ENCODE measurements at places on chromosomes 7 and 10.

- DNase-seq = no peak
Observed at GRCh38 chr7:137879357-137880158, 32.8 kb upstream of the DGKI start.

DNA sequence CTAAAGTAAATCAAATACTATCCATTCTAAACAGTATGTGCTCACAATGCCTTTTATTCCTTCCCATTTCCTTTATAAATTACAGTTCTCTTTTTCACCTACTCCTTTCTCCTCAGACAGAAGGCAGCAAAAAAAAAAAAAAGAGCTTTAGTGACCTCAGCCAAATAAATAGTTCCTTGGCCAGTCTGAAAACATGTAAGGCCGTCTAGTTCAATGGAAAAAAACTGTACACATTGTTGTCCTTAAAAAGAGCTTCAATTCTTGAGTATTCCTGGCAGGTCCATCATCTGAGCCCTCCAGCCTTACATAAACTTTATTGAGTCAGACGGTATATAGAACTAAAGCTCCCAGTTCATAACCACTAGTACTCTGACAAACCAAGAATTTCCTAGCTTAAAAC, 185.4 kb downstream of the CACNA2D1 start:
- DNase-seq = no peak

DNA sequence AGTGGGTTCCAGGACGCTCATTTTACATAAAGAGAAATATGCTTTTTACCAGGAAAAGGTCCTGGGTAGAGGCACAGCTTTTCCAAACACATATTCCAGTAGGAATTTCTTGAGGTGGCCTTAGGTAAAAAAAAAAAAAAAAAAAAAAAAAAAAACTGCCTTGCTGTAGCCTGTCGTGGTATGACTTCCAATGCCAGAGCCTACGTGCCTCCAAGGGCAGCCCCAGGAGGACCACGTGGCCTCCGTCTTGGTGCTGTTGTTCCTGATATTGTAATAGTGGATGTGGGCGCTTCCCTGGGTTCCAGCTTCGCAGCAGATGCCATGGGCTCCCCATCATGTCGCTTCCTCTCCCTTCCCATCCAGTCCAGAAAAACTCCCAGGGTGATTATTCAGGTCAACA, 49.3 kb downstream of the PRKAG2 start:
- no peak for DNase-seq

DNA sequence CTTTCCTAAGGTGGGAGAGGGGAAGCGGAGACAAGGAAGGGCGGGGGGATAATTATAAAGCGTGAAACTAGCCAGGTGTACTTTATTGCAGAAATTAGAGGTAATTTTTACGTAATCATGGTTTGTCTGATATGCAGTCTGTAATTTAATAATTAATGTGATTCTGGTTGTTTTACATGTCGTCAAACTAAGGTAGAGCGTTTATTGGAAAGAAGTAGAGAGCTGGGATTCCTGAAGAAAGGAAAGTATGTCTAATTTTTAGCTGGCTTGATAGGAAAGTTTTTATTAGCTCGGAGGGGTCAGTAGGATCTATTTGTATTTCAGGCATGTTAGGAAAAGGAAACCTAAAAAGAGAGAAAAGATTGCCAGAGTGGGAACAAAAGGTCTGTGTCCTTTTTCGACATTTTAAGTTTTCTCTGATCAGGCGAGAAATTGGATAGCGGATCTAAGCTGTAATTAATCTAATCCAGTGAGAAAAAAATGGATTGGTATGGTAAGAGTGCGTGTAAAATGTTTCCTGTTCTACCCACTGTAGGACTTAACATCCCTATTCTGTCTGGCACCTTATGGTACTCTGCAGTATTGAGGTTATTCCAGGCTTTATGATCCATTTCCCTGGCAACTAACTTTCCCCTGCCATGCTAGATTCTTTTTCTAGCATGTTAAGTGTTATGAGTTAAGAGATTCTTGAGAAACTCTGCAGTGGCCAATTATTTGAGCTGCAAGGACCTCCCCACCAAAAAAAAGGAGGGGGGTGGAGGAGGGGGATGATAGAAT, 1.4 kb downstream of the CELF2 start:
- DNase-seq = no peak

- peak; percentile 22 for DNase-seq
Observed at GRCh38 chr10:29392376-29393021, 103.6 kb downstream of the LYZL1 start.

- no peak for DNase-seq
Observed at GRCh38 chr7:20529260-20529659, 86.2 kb upstream of the ABCB5 start.

DNA sequence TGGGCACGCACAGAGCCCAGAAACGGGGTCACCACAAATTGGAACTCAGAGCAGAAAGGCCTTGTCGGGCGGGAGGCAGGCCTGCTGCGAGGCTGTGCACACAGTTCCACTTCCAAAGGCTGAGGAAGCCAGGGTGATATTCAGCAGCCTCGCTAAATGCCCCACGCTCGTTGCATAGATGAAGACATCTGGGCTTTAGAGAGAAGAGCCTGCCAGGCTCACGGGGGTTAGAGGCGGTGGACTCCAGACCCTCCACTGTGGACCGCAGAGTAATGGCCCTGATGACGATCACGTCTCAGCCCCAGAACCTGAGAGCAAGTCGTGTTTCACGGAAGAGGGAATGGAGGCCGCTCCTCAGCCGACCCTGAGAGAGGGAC, 104.2 kb downstream of the DNAJB6 start:
- no peak for DNase-seq

GRCh38 chr7:13604178-13604577, 385.3 kb downstream of the ETV1 start:
- no peak for DNase-seq

GRCh38 chr7:3204526-3204925, 96.5 kb upstream of the SDK1 start:
- DNase-seq = no peak

- DNase-seq = peak; percentile 73
Observed at GRCh38 chr10:78913219-78914059, 155.3 kb upstream of the ZMIZ1 start.

All from frontal cortex (tissue), 4 donors.